Activated B cell treated with CpG ODN at 0.5 μM for 24 hours (primary cell): ENCODE measurements at places on chromosomes 2 and 18.

- no peak for DNase-seq
Observed at GRCh38 chr2:197328461-197328860, 17.9 kb upstream of the ANKRD44 start.

- no peak for DNase-seq
Observed at GRCh38 chr18:26003356-26003755, 87.1 kb downstream of the SS18 start.

- no peak for DNase-seq
Observed at GRCh38 chr2:146666340-146666739, 1178.5 kb upstream of the ACVR2A start.

DNA sequence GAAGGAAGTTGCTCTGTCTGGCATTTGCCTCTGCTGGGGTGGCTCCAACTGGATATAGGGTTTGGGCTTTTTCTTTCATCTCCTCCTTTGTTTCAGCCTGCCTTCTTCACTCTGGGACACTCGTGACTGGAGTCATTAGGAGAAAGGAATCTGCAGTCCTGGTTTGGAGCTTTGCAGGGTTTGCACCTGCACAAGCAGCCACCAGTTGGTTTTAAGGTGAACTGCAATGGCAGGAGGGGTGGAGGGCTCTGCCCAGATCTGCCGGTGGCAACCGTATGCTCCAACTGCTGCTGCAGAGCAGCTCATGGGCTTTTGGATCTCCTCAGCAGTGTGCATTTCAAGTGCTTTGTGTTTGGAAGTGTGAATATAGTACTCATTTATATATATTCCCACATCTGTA, 131.3 kb upstream of the MGAT5 start:
- no peak for DNase-seq

DNA sequence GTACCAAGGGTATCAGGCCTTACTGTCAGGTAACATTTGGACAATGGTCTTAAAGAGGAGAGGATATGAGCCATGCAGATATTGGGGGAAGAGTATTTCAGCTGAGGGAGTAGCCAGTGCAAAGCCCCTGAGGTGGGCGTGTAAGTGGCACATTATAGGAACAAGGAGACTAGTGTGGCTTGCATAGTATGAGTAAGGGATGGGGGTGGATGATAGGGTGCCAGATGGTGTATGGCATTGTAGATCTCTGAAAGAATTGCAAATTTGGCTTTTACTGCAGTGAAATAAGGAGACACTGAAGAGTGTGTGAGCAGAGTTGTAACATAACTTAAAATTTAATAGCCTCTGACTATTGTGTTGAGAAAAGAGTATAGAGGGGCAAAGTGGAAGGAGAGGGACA, 244.0 kb downstream of the PDE11A start:
- no peak for DNase-seq

- no peak for DNase-seq
Observed at GRCh38 chr18:55214534-55214933, 255.3 kb upstream of the CCDC68 start.

DNA sequence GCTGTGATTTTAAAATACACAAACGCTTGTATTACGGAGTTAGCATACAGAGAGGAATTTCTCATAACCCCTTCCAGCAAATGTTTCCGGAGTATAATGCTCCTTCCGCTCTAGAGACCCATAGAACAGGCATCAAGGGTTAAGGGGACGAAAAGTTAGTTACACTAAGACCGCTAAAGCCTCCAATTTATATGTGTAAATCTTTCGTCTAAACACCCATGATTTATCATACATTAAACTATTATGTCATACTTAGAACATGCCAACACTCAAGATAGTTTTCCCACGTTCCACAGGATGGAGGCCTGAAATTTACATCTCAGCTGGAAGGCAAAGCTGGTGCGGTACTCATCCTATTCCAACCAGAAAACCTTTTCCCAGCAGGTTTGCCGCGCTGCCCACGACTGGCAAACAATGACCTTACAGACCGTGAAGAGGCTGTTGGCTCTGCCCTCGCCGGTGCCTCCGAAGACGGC, 650 bp downstream of the ORMDL1 start:
- DNase-seq: no peak

DNA sequence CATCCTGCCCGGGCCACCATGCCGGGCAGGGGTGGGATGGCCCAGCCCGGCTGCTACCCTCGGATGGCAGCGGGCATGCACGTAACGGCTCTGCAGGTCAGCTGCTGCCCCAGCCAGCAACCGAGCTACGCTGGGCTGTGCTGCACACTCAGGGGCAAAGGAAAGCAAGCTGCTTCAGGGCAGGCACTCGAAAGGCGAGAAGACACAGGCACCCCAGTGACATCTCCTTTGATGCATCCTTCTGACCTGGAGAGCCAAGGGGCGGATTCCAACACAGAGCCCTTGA, 8.8 kb downstream of the HDAC4 start:
- DNase-seq: no peak

- no peak for DNase-seq
Observed at GRCh38 chr18:50398947-50399346, 24.1 kb downstream of the SKA1 start.

GRCh38 chr2:206071807-206072206, 14.2 kb downstream of the INO80D start:
- no peak for DNase-seq

GRCh38 chr2:201618744-201619662, 24.3 kb downstream of the TMEM237 start:
- DNase-seq: no peak

DNA sequence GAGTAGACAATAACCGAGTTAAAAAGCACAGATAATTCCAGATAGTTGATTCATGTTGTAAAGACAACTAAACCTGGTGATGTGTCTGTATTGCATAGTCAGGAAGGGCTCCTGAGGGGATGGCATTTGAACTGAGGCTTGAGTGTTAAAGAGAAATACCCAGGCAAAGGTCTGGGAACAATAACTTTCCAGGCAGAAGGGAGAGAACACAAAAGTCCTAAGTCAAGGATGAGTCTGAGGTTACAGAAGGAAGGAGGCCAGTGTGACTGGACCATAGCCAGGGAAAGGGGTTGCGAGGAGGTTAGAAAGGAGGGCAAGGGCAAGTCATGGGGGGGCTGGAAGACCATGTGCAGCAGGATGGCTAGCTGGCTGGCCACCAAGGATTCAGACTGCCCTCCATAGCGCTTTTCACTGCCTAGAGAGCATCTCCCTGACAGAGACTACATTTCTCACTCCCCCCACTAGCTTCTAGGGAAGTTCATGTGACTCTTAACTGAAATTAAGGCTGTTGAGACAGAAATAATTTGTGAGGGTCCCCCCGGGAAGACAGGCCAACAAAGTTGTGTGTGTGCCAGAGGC, 135.5 kb upstream of the CREB1 start:
- DNase-seq: no peak

DNA sequence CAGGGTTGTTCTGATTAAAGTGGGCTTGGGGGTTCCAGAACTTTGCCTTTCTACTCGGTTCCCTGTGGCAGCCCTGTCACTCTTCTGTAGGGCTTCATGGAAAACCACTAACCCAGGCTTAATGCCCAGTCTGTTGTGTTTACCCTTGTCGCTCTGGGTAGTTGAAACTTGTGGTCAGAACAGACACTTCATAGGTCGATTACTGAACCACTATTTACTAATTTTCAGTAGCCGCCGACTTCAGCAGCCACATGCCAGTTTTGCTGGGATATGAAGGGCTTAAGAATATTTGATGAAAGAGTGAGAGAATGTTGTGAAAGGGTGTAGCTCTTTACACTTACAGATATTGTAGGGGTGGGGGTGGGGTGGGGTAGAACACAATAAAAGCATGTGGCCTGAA, 362.3 kb downstream of the RND3 start:
- no peak for DNase-seq

DNA sequence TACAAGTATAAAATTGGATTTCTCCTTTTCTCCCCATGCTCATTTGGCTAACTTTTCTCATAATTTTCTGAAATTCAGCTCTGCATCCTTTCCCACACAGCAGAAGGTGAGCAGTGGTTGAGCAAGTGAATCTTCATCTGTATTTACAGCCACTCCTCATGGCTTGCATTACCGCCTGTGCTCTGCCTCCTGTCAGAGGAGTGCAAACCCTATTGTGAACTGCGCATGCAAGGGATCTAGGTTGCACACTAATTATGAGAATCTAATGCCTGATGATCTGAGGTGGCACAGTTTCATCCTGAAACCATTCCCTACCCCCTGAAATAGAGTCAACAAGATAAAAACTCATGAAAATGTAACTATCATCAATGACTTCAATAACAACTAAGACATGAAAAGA, 20.0 kb downstream of the ME2 start:
- no peak for DNase-seq

GRCh38 chr2:227456772-227457171, 15.2 kb upstream of the AGFG1 start:
- no peak for DNase-seq

DNA sequence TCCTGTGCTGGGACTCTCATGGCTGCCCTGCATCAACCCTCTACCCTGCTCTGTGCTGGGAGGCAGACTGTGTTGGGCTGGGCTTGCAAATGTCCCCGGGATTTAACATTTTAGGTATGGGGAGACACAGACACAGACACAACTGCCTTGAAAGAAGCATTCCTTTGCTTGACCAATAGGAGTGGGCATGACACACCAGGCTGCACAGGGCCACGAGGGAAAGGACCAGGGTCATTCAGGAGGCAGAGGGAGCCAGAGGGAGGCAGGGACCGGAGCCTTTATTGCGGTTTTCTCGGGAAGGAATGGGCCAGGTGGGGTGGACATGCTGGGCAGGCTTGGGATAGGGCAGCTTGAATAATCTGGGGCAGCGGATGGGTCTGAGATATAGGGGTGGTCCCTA, 238.7 kb upstream of the COPS8 start:
- no peak for DNase-seq

GRCh38 chr2:116859708-116860107, 954.8 kb upstream of the DDX18 start:
- no peak for DNase-seq

- DNase-seq: no peak
Observed at GRCh38 chr18:28005164-28005563, 171.8 kb downstream of the CDH2 start.

- no peak for DNase-seq
Observed at GRCh38 chr18:49178736-49179135, 228.0 kb upstream of the SMAD7 start.

- no peak for DNase-seq
Observed at GRCh38 chr2:63853527-63854310, 12.0 kb downstream of the UGP2 start.

DNA sequence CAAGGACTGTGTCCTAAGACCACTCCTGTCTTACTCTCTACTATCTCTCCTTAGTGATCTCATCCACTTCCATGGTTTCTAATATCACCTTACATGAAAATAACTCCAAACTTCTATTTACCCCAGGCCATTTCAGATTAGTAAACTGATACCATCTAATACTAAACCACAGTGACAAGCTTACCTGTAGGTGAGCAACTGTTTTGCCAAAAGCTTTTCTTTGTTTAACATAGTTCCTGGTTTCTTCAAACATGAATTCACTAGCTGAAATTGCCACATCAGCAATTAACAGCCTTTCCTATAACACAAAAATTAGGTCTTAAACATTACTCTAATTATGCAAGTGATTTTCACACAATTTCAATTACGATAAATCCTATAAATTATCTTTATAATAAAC, 22.1 kb downstream of the ACADL start:
- no peak for DNase-seq

GRCh38 chr2:142603759-142604158, 273.7 kb upstream of the KYNU start:
- DNase-seq: no peak

DNA sequence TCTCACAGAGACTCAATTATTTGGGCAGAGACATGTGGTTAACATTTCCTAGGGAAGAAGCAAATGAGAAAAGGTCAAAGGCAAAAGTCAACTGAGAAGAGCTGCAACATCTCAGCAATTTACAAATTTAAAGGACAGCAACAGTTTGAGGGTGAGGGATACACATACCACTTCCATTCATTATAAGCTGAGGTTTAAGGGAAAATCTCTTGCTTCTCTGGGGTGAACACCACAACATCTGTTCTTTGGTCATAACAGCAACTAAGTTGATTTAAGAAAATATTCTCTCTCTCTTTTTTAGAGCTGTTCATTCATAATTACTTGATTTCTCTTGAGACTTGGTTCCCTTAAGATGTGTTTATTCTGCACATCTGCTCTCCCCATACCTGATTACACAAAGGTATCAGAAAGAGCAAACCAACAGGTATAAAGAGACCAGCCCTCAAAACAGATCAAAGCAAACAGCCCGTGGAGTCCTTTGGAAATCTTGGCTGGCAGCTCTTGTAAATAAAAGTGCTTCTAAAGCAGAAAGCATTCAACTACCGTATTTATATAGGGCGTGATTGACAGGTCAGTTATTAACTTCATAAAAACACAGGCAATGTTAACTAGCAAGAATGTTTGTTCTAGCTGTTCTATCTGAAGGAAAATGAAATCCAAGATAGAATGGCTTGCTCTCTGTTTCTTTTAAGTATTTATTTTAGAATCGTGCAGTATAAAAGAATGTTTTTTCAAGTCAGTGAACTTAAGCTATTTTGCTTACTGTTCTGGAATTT, 132.8 kb downstream of the THADA start:
- no peak for DNase-seq

DNA sequence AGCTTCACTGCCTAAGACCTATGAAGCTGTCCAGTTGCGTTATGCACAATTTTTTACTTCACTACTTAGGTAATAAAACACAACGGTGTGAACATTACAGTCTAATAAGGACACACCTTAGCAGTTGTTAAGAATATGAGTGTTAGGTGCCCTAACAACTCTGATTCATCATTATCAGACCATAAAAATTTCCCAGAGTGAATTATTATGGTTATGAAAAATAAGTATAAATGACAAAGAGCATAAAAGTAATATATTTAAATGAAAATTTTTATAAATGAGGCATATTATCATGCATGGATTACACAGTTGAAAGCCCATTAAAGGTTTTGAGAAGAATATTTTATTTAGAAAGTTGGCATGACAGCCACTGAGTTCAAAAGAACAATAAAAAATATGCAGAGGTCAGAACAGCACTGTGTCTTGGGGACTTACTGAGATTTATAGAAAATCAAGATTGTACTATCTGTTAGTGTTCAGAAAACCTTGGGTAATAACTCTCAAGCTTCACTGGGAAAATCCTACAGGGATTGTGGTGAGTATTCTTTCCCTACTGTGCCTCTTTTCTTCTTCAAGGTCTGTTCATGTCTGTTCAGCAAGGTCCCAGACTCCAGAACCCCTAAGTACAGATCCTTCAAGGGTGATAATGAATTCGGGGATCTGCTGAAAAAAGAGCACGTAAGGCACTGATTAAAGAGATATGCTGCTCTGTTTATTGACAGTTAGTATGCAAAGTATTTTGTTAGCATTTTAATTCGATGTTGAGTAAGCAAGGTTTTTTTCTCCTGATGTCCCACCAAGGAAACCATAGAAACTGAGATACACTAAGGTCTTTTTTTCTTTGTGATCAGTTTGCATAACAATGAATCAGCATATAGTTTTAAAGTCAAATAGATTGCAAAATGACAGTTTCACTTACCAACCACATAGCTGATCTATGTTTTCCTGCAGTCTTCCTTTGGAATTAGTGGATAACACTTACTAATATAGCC, 250.0 kb downstream of the DSEL start:
- DNase-seq: no peak

GRCh38 chr2:10085043-10085667, 4.9 kb upstream of the CYS1 start:
- DNase-seq: no peak
